ENCODE measurements at places on chromosomes 3 and 15.

- DNase-seq, result no peak
These were observed 144.3 kb downstream of the OPA1 start for GRCh38 chr3:193737191-193737751.

GRCh38 chr3:23938688-23939087 is 6.4 kb upstream of the NR1D2 start:
- no peak for DNase-seq

GRCh38 chr3:141383555-141384129 is 15.3 kb downstream of the ZBTB38 start:
- DNase-seq, result no peak

DNA sequence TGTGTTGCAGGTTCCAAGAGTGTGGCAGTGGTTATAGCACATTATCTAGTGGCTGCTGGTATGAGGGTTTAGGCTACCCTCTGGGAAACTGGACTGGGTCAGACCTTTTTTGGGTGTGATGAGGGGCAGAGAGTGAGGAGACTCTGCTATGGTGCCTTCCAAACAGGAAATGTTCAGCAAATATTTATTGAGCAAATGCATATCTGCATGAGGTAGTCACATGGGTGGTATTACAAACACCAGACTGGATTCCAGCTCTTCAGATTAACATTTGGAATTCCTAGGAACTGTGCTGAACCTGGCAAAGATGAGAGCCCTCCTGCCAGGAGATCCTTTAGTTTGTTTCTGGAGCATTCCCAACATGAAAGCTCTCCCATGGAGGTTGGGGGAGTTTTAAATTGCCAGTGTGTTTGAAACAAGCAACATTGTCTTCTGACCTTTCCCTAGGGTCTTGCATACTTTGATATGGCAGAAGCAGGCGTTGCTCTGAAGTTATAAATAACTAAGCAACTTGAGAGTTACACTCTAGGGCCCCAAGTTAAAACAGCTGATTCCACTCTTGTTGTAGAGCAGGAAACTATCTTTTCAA is 341.2 kb upstream of the C2CD4B start:
- no peak for DNase-seq

DNA sequence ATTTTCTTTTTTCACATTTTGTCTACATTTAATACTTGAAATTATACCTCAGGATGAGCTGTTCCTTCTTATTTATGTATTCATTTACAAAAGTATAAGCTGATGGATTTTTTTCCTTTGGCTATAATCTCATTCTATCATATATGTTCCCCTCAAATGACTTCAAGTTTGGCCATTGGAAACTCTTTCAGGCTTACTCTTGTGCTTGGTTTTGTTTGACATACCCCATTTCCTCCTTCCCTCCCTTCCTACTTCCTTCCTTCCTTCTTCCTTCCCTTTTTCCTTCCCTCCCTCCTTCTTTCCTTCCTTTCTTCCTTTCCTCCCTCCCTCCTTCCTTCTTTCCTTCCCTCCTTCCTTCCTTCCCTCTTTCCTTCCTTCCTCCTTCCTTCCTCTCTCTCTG is 697.1 kb upstream of the ARPP21 start:
- no peak for DNase-seq

GRCh38 chr3:107411779-107412178 is 34.5 kb downstream of the CCDC54 start:
- DNase-seq, result no peak

DNA sequence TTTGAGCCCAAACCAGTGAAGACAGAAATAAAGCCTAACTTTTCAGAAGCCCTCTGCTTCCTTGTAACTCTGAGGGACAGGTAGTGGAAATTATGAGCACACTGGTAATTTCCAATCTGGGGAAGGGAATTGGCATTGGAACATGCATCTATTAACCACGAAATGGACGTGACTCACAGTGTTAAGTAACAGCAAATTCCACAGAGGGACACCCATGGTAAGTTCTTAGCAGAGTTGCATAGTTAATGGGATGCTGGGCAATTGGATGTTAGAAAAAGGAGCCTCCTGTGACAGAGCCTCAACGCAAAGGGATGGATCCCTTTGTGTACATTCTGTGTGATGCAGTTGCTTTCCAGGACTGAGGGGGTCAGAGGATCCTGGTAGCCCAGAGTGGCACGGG is 168.6 kb downstream of the SEMA6D start:
- DNase-seq, result peak; percentile 79

GRCh38 chr15:70853973-70854665 is at the start of gene LARP6:
Gene LARP6, minus strand, starts transcription at chr15:70854157. Its CDS starts 69 bp downstream, at chr15:70854088.
- no peak for DNase-seq

- DNase-seq, result peak; percentile 48
These were observed 53.9 kb upstream of the MELTF start for GRCh38 chr3:197083486-197083885.

DNA sequence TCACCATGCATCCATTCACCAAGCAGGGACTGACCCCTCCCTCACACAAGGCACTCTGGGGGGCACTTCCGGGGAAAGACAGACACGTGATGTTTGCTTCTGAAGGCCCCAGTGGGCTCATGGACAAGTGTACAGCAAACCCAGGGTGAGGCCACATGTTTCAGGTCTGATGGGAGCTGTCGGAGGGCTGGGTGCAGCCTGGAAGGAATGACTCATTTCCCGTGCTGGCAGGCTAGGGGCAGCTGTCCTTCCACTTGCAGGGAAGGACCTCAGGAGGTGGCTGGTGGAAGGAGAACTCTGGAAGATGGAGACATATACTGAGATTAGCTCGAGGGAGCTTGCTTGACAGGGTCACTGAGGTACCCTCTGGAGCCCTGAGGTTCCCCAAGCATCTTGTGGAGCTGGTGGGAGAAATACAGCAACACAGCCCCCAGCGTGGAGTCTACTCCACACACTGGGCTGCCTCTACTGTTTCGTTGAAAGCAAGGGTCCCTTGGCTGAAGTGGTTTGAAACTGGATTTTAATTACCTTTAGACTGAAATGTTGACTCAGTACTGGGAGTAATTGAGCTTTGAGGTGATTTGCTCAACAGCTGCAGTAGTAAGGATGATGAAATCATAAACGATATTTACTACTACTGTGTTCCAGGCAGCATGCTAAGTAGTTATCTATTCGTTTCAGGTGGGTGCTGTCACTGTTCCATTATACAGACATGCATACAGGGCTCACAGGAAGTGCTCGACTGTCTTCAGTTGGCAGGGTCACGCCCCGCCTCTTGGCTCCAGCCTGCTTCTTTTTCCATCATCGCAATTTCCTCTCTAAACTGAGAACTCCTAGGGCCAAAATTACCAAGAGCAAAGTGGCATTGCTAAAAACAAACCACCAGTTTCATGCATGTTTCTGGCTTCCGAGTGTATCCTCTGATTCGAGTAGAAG is 230.4 kb downstream of the ADAMTS17 start:
- DNase-seq, result peak; percentile 44

DNA sequence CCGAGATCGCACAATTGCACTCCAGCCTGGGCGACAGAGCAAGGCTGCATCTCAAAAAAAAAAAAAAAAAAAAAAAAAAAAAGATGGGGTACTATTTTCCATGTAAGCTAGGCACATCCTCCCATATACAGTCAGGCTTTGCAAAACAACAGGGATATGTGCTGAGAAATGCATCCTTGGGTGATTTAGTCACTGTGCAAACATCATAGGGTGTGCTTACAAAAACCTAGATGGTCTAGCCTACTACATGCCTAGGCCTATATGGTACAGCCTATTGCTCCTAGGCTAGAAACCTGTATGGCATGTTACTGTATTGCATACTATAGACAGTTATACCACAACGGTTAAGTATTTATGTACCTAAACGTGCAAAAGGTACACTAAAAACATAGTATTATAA is 75.0 kb downstream of the TTBK2 start:
- DNase-seq, result no peak

DNA sequence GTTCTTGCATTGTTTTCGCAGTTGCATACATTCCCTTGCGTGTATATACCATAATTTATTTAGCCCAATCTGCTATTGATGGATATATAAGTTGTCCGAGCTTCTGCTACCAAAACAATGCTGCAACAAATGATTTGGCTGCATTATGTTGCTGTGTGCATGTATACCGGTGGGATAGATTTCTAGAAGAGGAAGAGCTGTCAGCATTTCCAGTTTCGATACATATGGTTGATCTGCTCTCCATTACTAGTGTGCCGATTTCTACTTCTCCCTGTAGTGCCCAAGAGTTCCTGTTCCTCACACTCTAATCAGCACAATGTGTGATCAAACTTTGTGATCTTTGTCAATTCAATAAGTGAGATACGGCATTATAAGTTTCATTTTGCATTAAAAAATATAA is 92.8 kb upstream of the NMNAT3 start:
- DNase-seq, result no peak

GRCh38 chr15:70036585-70037291 is 61.0 kb downstream of the TLE3 start:
- no peak for DNase-seq

GRCh38 chr3:14913071-14913925 is 34.1 kb upstream of the NR2C2 start:
- no peak for DNase-seq

DNA sequence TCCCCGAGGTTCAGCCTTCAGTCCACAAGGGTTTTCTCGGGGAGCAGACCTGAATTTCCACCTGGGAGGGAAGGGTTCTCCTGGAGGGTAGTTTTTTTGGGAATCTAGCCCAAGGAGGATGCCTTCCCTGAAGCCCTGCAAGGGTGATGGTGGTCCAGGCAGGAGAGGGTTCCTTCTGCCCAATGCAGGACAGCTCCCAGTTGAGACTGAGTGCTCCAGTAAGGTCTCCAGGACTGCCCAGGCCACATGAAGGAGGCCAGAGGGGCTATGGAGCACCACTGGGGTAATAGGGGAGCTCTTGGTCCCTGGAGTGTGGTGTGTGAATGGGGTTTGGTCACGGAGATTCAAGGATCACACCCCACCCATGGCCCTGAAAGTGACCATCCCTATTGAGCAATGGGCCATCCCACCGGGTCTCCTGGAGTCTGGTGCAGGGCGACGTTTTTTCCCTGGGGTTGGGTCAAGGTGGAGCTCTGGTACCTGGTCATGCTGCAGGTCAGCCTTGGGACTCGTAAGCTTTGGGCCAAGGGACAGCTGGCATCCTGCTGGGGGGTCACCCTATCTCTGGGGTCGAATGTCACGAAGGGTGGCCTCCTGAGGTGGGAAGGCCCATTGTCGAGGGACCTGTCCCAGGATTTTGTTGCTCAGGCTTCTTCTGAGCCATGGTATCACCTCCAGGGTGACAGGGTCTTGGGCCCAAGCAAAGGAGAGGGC is 196.5 kb downstream of the UBE3A start:
- DNase-seq, result no peak

- DNase-seq, result no peak
These were observed 52.8 kb downstream of the SEMA5B start for GRCh38 chr3:122974764-122975162.

DNA sequence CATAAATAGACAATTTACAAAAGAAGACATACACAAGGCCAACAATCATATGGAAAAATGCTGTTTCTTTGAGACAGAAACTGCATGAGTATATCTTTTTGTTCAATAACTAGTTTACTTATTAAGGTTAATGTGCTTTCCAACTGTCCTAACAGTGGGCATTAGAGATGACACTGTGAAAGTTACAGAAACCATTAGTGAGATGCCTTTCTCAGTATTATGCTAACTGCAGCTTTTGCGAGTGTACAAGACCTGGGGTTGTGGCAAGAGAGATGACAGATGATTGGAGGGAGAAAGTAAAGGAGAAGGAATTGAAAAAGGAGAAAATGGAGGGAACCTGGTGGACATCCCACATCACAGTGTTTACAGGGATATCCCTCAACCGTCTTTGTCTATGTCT is 640.5 kb downstream of the ZPLD1 start:
- no peak for DNase-seq

- no peak for DNase-seq
These were observed 206.0 kb upstream of the SEMA6D start for GRCh38 chr15:47511261-47511660.

GRCh38 chr3:181581656-181582055 is 130.1 kb upstream of the SOX2 start:
- no peak for DNase-seq

- DNase-seq, result peak; percentile 28
These were observed 11.1 kb upstream of the ABHD10 start for GRCh38 chr3:111967651-111968274.

DNA sequence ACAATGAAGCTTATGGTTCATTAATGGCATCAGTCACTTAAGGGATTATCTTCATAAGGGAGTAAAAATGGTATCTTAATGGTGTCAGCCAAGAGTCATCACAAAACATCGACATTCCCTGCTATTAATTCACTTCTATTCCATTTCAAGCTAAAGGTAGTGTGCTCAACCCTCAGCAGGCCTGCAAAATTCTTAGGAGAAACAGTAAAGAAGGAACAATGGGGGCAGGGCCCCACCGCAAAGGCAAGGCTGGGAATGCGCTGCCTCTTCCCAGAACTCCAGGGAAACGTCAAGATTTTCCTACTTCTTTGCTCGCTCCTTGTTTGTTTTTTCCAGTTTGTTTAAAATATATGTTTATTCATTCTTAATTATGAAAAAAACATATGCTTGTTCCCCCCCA is 187.3 kb upstream of the TSC22D2 start:
- no peak for DNase-seq

DNA sequence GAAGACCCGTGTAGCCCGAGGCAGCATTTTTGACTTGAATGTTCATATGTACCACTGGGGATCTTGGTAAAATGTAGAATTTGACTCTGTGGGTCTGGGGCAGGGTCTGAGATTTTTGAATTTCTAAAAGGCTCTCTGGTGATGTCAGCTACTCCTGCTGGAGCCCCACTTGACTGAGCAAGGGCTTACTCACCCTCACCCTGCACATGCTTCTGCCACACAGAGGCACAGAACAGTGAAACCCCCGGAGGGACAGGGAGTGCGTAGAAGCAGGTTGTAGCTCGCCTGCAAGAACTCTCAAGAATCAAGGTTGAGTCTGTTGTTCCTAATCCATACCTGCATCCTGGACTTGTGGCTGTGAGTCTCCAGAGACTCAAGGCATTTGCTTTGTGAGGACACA is 41.1 kb downstream of the SLCO3A1 start:
- no peak for DNase-seq

DNA sequence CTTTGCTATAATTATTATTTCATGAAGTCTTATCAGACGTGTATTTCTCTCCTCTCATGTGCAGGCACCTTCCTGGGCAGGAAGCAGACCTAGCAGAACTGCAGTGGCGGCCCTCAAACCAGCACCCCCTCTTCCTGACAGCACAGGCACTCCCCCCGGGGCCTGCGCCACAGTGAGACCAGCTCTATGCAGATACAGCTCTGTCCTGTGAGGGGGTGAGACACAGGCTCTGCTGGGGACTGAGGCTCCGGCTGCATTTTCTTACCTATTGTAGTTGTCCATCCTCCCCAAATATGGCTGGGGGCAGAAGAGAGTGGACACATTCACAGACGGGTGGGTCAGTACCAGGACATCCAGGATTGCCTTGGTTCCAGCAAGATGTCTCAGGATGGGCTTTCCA is 5.0 kb downstream of the CISH start:
- no peak for DNase-seq

DNA sequence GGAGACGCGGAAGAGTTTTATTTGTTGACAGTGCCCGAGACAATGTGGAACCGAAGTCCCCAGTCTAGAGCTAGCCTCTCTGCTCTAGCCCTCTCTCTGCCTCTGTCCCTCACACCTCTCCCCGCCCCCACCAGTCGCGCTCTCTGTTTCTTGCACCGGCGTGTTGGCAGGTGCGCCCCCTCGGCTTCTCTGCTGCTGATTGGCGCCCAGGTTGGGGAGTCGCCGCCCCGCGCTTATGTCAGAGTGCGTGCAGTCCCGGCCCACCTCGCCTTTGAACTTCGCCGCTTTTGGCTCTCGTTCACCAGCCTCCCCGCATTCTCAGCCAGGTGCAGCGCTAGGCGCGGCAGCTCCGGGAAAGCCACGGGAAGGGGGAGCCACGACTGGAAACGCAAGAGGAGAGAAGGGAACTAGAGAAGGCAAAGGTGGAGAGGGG is at the start of gene SOX14:
TSS of gene SOX14 (plus strand) at position 315 of the 433 bp plus-strand sequence. CDS start 470 bp downstream, outside the sequence.
- DNase-seq, result no peak

Data from kidney epithelial cell (primary cell).